Heart left ventricle (tissue), 16 donors: ENCODE measurements at places on chromosomes 6 and 20. TPM values are rescaled to one million over a fixed set of nuclear protein-coding genes. Genes with fewer than 3 reads are reported as not detected.

GRCh38 chr6:42268835-42269204, 51.2 kb upstream of the MRPS10 start:
- no peak for DNase-seq

- no peak for DNase-seq
Observed at GRCh38 chr6:165677091-165677490, 14.1 kb upstream of the PDE10A start.

Gene BPIFB4
- total RNA-seq, result not detected

DNA sequence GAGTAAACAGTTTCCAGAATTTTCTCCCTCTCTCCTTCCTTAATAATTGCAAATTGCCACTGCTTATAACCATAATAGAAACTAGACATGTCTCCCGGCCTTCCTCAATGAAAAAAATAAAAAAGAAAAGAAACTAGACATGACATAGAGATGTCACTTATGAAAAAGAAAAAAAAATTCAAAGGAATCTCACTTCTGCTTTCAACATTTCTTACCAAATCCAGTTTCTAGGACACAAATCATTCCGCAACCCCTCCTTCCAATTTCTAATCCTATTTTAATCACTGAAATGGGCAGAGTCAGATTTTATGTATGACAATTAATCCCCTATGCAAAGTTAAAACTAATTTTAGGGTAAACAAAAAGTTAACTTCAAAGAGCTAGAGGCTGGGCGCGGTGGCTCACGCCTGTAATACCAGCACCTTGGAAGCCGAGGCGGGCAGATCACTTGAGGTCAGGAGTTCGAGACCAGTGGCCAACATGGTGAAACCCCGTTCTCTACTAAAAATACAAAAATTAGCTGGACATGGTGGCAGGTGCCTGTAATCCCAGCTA, 40.1 kb upstream of the EEF1A1 start:
- no peak for DNase-seq

DNA sequence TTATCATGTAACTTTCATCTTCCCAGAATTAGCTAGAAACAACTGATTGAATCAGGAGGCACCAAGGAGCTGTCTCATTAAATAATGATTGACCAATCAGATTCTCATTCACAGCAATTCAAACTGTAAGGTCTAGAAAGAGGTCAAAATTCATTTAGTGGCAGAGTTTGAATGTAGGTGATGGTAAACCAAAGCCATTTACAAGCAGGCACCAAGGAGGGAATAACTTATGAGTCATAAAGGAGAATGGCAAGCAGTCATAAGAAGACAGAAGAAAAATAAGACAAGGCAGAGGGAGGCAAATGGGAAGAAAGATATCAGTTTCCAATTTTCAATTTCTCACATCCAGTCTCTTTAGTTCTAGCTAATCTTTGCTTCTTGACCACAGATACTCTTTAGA, 52.9 kb upstream of the DEFB112 start:
- DNase-seq, result no peak
